ENCODE measurements at places on chromosomes 5 and 9. TPM values are rescaled to one million over a fixed set of nuclear protein-coding genes. Genes with fewer than 3 reads are reported as not detected.
A peak's percentile ranks its signal among the peaks of the same experiment; 100 is the strongest.

- no peak for ATAC-seq
Measured at GRCh38 chr5:68046445-68046844, 169.1 kb upstream of the PIK3R1 start.

CTNND2 gene
- 1.8 TPM for total RNA-seq

GRCh38 chr5:134445856-134446818 lies 34.5 kb upstream of the CDKN2AIPNL start:
- no peak for ATAC-seq

GRCh38 chr5:156174225-156174624 lies 152.7 kb upstream of the SGCD start:
- no peak for ATAC-seq

DNA sequence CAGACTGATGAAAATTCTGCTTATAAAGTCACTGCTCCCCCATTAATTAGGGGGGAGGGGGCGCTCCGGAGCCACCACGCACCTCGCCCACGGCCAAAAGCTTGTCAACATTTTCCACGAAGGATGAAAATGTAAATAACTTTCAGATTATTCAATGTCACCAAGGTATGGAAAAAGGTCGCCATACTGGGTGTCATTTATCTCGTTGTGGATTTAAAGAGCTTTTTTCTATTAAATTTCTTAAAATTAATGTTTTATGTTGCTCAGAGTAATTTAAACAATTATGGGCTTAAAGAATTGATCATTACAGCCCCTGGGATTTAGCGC lies 13.0 kb downstream of the LHX3 start:
- ATAC-seq, result no peak

DNA sequence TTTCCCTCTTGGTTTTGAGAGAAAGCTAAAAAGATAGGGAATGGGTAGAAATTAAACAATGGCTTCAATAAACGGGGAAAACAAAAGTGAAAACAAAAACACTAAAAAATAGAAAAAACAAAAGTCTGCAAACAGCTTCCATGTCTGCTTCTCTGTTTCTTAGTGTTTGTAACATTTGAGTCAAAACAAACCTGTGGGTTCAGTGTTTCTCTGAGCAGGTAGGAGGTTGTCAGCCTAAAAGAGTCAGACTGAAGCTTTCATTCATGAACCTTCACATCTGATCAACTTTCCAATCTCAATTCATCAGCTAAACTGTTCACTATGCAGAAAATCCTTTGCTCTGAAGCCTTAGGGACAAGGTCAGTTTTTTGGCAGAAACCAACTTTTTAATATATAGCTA lies 102.5 kb upstream of the ADAMTS16 start:
- no peak for ATAC-seq

LCN10 gene
- 11.8 TPM for total RNA-seq

DNA sequence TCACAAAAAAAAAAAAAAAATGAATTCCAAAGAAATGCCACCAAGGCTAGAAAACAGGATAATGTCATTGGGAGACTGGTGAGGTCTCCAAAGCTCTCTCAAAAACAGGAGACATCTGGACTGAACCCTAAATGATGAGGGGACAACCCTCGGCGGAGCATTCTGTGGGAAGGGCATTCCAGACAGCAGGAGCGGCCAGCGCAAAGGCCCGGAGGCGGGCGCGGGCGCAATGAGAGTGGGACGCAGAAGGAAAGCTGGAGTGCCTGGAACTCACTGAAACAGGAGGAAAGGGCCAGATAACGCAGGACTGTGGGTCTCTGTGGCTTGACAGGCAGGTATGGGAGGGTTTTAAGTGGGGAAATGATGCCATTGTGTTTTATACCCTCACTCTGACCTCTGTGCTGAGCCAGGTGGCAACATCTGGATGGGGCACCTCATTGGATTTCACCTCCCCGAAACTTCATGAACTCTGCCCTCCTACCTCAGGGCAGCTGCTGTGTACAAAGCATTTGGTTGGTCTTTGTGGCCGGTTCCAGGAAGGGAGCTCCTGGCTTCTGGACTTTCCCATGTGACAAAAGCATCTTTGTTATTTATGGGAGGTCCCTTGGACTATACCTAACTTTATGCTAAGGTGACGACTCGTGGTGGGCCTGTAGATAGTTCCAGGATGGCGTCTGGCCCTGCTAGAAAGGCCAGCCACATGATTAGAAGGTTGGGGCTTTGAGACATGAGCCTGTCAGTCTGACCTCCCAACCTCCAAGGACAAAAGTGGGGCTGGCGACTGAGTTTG lies 11.5 kb upstream of the MAPK9 start:
- ATAC-seq, result no peak

SLC46A2 gene
- not detected for total RNA-seq

DNA sequence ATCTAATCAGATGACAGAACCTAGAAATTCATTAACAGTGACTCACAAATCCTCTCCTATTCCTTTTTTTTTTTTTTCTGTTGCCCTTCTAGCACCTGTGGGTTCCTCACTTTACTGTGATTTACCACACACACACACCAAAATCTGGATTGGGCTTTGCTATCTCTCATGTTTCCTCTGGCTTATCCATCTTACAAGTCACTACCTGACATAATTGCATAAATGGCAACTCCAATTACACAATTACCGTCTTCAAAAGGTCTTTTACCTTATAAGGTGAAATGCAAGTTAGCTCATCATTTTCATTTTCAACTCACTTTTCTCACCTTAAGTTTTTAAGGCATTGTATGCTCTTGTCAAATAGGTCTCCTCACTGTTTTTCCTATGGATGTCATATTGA lies 426.3 kb upstream of the MEF2C start:
- ATAC-seq, result no peak

SLC6A18 gene
- total RNA-seq, result not detected

- no peak for ATAC-seq
Measured at GRCh38 chr9:95573463-95573862, 56.7 kb upstream of the PTCH1 start.

SPINK4 gene
- not detected for total RNA-seq

DNA sequence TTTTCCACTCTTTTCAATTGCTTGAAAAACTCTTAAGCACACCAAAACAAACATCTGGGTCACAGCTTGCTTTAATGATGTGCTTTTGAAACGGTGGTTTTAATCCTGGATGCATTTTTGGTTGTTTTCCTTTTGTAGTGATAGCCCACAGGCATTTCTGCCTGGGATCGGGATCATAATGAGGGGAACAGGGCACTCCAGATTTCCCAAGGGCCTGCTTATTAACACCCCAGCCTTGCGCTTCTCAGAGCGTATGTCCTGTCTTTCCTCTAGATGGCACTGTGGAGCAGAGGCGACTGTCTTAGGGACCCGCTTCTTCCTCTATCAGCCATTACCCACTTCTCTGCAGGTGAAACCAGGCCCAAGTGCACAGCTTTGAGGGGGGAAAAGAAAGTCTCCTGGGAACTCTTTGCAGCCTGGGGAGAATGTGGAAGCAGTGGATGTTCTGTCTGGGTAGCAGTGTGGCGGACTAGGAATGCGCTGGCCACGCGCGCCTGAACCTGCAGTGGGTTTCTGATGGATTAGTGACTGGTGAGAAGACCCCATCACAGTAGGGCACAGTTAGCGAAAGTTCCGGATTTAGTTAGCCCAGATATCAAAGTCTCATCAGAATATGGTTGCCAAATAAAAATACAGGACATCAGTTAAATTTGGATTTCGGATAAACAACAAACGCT lies 190.1 kb downstream of the GNA14 start:
- ATAC-seq, result peak; percentile 74

GRCh38 chr9:5838884-5839571 lies 6.1 kb upstream of the ERMP1 start:
- no peak for ATAC-seq

DNA sequence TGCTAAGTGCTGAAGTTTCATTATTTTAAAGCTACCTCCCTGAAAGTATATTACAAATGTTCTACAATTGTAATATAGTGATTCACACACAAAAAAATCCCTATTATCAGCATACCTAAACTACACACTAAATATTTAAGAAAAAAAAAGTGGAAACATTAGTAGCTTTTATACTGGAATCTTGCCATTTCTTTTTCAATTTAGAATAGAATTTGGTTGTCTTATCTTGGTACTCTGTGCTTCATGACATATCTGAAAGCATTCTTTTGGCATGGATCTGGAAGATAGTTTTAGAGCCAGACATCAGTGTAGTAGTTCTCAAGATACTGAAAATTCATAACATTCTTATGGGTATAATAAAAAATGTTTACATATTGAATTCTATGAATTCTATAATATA lies 35.0 kb downstream of the SLC1A3 start:
- no peak for ATAC-seq

GRCh38 chr9:73153793-73154227 lies 2.1 kb downstream of the ANXA1 start:
- no peak for ATAC-seq

DNA sequence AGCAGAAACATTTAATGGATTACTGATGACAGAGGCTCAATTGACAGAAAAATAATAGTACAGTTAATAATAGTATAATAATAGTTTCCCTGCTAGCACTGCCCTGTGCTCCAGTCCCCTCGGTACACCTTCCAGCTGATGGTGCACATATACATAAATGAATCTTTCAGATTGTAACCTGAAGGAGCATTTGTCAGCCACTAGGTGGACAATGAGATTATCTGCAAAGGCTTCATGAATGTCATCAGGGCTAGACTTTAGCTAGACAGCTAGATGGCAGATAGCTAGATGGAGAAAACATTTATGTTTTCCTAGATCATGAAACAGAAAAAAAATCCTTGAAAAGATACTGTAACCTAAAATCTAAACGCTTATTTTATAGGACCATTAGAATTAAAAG lies 304.4 kb upstream of the SMC2 start:
- no peak for ATAC-seq

- ATAC-seq, result no peak
Measured at GRCh38 chr9:76657265-76657664, 107.0 kb upstream of the PCA3 start.

- ATAC-seq, result no peak
Measured at GRCh38 chr5:34854459-34855174, 15.7 kb downstream of the TTC23L start.

DNA sequence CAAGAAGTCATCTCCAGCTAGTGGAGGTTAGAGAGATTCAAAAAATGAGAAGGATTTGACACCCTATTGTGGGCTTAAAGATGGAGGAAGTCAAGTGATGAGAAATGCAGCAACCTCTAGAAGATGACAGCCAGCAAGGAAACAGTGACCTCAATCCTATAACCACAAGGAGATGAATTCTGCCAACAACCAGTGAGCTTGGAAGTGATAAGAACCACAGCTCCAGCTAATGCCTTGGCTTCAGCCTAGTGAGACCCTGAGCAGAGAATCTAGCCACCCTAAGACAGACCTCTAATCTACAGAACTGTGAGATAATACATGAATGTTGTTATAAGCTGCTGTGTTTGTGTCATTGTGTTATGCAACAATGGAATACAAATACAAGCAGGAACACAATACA lies 262.4 kb downstream of the GRIA1 start:
- no peak for ATAC-seq

GRCh38 chr5:133222979-133223378 lies 171.2 kb downstream of the HSPA4 start:
- ATAC-seq, result no peak

DNA sequence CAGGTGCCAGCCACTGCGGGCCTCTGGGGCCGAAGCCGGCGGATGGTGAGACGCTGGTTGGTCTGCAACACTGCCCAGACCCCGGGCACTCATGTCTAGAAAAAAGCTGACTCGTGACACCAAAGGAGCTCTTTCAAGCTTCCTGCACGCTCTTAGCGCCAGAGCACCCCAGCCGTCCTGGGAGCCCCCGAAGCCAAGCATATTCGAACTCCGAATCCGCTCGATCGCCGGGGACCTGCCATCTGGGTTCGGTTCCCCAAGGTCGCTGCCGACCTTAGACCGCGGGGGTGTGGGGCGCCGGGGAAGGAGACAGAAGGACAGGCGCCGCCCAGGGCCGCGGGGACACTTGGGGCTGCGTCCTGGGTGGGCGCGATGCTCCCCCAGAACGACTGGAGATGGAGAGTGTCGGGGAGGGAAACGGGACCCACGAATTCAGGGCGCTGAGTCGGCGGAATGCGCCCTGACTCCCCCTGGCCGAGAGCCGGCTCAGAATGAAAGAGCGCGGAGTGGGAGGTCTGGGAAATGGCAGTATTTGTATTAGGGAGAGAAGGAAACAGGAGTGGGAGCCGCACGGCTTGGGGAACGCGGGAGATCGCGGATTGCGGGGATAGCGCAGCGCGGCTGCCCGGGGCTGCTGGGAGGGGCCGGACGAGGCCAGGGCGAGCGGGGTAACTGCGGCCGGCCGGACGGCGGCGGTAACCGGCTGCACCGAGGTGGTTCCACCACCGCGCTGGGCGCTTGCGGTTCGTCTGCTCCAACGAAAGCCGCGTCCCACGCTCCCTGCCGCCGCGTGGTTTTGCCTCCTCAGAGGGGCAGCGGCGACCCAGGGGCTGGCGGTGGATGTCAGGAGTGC lies 20.1 kb upstream of the MARCHF6 start:
- ATAC-seq, result peak; percentile 47

DNA sequence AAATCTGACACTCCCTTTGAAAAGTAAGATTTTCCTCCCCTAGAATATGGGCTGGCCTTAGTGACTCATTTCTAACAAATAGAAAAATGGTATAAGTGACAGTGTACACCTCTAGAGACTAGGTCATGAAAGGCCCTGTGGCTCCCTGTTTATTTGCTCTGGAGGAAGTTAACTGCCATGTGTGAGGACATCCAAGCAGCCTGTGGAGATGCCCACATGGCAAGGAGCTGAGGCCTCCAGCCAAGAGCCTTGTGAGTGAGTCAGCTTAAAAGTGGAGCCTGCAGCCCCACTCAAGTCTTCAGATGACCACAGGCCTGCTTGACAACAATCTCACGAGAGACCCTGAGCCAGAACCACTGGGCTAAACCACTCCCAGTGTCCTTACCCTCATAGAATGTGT lies 128.1 kb upstream of the LHFPL2 start:
- ATAC-seq, result no peak

OR1Q1 gene
- total RNA-seq, result not detected

LCN2 gene
- 222 TPM for total RNA-seq

NR2F1-AS1 gene
- 7.0 TPM for total RNA-seq

GRCh38 chr9:35856206-35856605 lies 14.0 kb downstream of the OR13J1 start:
- ATAC-seq, result no peak

ICE1 gene
- 37.0 TPM for total RNA-seq

DNA sequence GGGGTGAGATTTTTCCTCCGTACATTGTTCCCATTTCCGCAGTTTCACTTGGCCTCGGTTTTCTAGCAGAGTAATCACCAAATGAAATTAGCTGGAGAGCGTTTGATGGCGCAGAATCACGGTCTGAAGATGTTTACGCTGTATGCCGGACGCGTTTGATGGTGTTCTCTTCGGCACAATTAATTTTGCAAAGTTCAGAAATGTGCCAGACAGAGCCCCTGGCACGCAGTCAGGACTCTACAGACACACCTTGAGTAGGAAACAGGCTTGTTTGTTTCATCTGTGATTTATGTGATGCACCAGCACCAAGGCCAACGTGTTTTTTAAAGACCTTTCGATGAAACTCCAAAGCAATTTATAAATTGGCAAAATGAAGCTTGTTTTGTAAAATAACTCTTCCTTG lies 863 bp upstream of the LIFR start:
- ATAC-seq, result peak; percentile 2

TCF7 gene
- total RNA-seq, result 1.4 TPM

TAF1L gene
- total RNA-seq, result not detected

- ATAC-seq, result no peak
Measured at GRCh38 chr9:38445154-38446043, 21.1 kb upstream of the IGFBPL1 start.

OLFML2A gene
- 85.7 TPM for total RNA-seq
